Spleen (tissue), 13 donors: ENCODE measurements at places on chromosomes 2 and 18. TPM values are rescaled to one million over a fixed set of nuclear protein-coding genes. Genes with fewer than 3 reads are reported as not detected.
A peak's percentile ranks its signal among the peaks of the same experiment; 100 is the strongest.

MZT2B gene
- polyA plus RNA-seq = 204 TPM

TXNDC2 gene
- polyA plus RNA-seq = 0.03 TPM

CCDC74A gene
- 1.2 TPM for polyA plus RNA-seq

- H3K27ac ChIP-seq = no peak overlapping the region
- peaks cover 100% of the 10 kb centered on the region for H3K27me3 ChIP-seq
- DNase-seq = no peak
- H3K4me3 ChIP-seq = no peak overlapping the region
- peaks cover 11% of the 10 kb centered on the region for H3K4me1 ChIP-seq
These were observed 7.0 kb upstream of the SATB2 start for GRCh38 chr2:199464606-199465352.

DNA sequence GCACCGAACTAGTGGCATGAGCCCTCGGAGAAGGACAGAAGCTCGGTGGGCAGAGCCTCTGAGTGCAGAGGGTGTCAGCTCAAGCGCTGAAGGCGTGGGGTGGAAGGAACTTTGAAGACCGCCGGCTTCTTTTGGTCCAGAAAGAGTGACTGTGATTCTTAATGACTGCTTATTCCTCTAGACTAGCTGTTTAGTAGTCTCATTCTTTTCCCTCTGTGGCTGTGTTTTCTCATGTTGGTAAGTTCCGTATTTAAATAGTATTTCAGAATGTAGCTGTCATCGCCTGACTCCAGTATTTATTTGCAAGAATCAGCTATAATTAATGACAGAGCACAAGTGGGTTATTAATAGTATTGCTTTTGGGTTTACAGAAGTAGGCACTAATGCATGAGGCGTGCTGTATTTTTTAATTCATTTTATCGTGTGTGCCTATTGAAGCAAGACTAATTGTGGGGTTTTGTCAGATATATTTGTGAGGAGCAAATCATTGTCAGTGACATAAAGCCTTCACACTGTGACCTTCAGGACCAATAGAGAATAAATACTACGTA is 80.8 kb upstream of the NFATC1 start:
- H3K27ac ChIP-seq = no peak overlapping the region
- H3K4me3 ChIP-seq = no peak overlapping the region
- no peaks in the 10 kb centered on the region for H3K4me1 ChIP-seq
- H3K27me3 ChIP-seq = no peaks in the 10 kb centered on the region

DNA sequence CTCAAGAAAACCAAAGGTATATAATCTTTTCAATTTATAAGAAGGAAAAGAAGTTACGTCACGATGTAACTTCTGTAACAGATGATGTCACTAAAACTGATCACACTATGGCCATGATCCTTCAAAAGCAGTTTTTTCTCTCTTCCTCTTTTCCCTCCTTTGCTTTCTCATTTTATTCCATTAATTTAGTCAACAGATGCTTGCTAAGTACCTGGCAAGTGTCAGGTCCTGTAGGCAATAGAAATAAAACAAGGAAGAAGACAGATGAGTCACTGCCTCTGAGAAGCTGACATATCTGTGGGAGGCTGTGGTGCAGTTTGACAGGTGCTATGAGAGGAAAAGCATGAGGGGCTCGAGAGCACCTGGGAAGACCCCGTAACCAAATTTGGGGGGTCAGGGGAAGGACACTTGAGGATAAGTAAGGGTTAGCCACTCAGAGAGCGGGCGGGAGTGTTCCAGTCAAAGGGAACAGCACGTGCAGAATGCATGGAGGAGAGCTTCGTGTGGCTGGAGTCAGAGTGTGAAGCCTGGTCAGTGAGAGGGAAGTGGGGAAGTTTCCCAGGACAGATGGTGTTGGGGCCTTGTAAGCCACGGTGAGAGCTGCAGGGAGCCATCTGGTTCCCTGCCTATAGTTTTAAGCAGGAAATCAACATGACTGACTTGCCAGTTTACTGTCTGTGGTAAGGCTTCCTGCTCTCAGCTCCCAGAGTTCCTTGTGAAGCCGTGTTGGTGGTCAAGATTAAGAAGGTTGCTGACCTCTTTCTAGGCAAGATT is 198.8 kb upstream of the FOSL2 start:
- no peak for DNase-seq
- H3K4me3 ChIP-seq = no peak overlapping the region
- no peaks in the 10 kb centered on the region for H3K27me3 ChIP-seq
- no peaks in the 10 kb centered on the region for H3K4me1 ChIP-seq
- H3K27ac ChIP-seq = no peak overlapping the region
- no peaks in the 10 kb centered on the region for H3K36me3 ChIP-seq

GRCh38 chr18:78295262-78295661 is 684.4 kb upstream of the SALL3 start:
- no peaks in the 10 kb centered on the region for H3K36me3 ChIP-seq
- no peak overlapping the region for H3K27ac ChIP-seq
- H3K27me3 ChIP-seq = no peaks in the 10 kb centered on the region
- no peaks in the 10 kb centered on the region for H3K4me1 ChIP-seq
- no peak overlapping the region for H3K4me3 ChIP-seq

PLEK gene
- polyA plus RNA-seq = 67.7 TPM

- H3K27ac ChIP-seq = peak overlapping the region; percentile 63
- no peaks in the 10 kb centered on the region for H3K36me3 ChIP-seq
These were observed 234.5 kb downstream of the RBM43 start for GRCh38 chr2:151027151-151027550.

GRCh38 chr18:26487437-26487836 is 60.9 kb downstream of the KCTD1 start:
- no peak overlapping the region for H3K4me3 ChIP-seq
- no peak overlapping the region for H3K27ac ChIP-seq
- no peaks in the 10 kb centered on the region for H3K4me1 ChIP-seq

REEP1 gene
- polyA plus RNA-seq = 1.1 TPM

GRCh38 chr2:210681491-210681890 is 125.1 kb downstream of the CPS1 start:
- H3K27me3 ChIP-seq = no peaks in the 10 kb centered on the region
- no peaks in the 10 kb centered on the region for H3K4me1 ChIP-seq
- DNase-seq = no peak
- no peak overlapping the region for H3K4me3 ChIP-seq
- H3K27ac ChIP-seq = no peak overlapping the region

TUBA4B gene
- polyA plus RNA-seq = not detected

DSG4 gene
- not detected for polyA plus RNA-seq

DNA sequence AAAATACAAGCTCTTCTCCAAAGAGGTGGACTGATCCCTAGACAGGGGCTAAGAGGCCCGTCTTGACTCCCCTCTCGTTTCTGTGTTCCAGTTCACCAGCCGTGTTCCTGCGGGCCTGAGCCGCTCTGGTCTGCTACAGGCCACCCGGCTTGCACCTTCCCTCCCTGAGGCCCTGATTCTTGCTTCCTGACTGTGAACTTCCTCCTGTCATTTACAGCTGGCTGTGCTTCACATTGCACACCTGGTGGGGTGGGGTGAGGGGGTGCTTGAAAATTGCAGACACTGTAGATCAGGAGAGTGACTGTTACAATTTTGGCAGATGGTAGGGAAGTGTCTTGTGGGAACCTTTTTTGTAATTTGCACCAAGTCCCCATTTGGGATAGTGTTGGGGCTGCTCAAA is 64.4 kb downstream of the TSN start:
- H3K27me3 ChIP-seq = no peaks in the 10 kb centered on the region
- H3K27ac ChIP-seq = no peak overlapping the region
- DNase-seq = no peak
- no peaks in the 10 kb centered on the region for H3K36me3 ChIP-seq

SLC4A5 gene
- polyA plus RNA-seq = 0.45 TPM

DNA sequence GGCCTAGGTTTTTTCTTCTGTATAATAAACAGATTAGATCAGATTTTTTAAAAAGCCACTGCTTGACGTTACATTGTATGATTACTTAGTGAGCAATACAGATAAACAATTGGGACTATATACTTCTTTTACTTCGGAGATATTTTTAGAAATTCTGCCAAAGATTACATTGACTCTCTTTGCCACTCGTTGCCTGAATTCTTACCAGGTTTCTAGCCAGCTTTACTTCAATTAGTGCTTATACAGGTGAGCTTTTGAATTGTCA is 156.6 kb downstream of the HAUS1 start:
- H3K36me3 ChIP-seq = peaks cover 40% of the 10 kb centered on the region
- H3K27me3 ChIP-seq = no peaks in the 10 kb centered on the region
- H3K4me1 ChIP-seq = no peaks in the 10 kb centered on the region
- no peak for DNase-seq
- no peak overlapping the region for H3K27ac ChIP-seq
- no peak overlapping the region for H3K4me3 ChIP-seq

DNA sequence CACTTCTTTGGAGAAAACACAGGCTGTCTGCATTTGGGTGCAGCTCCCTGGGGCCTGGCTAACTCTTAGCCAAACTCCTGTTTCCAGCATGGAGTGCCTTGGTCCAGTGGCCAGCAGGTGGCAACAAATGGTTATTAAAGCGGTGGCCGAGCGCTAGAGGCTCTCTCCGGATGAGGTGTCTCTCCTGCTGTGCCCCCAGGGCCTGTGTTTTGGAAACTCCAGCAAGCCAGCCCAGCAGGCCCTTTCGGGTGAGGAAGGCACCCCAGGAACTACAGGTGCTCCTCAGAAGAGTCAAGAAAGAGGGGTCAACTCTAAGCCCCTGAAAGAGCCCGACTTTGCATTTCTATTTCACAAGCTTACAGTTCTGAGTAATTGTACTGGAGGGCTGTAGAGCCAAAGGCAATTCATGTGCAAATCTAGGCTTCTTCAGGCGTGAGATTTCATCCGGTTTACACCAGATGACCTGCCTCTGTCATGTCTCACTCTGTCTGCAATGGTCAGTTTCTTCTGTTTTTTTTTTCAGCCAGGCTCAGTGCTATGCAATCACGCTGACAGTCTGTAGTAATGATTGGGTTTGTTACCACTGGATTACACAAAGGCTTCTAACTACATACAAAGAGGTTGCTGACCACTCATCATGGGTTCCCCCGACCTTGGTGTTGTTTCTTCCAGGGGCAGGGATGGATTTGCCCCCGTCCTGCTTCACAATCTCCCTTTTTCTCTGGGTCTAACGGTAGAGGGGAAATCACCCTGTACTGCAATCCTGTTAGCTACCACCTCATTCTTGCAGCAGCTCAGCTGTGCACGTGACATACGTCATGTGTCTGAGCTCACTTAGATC is 7.6 kb upstream of the CHRNA1 start:
- DNase-seq = peak; percentile 84
- no peak overlapping the region for H3K4me3 ChIP-seq
- H3K27me3 ChIP-seq = no peaks in the 10 kb centered on the region

- no peaks in the 10 kb centered on the region for H3K36me3 ChIP-seq
- DNase-seq = peak; percentile 85
- H3K4me3 ChIP-seq = no peak overlapping the region
These were observed 28.4 kb upstream of the PUM2 start for GRCh38 chr2:20378891-20379519.

STAT4 gene
- polyA plus RNA-seq = 4.6 TPM

STAM2 gene
- polyA plus RNA-seq = 5.7 TPM

DNA sequence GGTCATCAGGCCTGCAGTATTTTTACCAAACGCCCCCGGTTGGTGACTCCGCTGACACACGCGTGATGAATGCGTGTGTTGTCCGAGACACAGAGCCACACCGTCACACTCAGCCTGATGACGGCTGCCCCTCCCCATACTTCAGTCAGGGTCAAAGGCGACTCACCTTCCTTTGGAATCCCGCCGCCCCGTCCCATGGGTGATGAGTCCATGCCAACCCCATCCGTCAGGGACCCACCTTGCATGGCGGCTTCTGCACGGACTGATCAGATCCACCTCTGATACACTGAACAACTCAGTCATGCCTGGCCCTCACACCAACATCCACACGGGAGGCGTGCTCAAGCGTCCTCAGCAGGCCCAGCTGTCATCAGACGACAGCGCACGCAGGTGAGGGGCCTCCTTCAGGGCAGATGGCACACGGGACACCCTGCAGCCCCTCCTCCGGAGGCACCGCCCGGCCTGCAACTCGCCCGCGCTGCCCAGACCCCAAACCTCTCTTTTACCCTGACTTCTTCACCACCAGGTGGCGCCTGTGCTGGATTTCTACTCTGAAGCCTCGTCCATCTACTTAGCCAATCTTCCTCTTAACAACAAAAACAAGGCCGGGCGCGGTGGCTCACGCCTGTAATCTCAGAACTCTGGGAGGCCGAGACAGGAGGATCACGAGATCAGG is 89.2 kb downstream of the ZNF516 start:
- peaks cover 29% of the 10 kb centered on the region for H3K4me1 ChIP-seq
- H3K4me3 ChIP-seq = no peak overlapping the region
- no peak overlapping the region for H3K27ac ChIP-seq
- H3K27me3 ChIP-seq = no peaks in the 10 kb centered on the region
- no peak for DNase-seq
- H3K36me3 ChIP-seq = no peaks in the 10 kb centered on the region

- H3K36me3 ChIP-seq = no peaks in the 10 kb centered on the region
- H3K27ac ChIP-seq = no peak overlapping the region
- no peaks in the 10 kb centered on the region for H3K4me1 ChIP-seq
- no peak overlapping the region for H3K4me3 ChIP-seq
These were observed 239.7 kb upstream of the TNP1 start for GRCh38 chr2:217099561-217099960.

ABCG5 gene
- 0.05 TPM for polyA plus RNA-seq

- H3K27me3 ChIP-seq = no peaks in the 10 kb centered on the region
- no peaks in the 10 kb centered on the region for H3K36me3 ChIP-seq
- no peak overlapping the region for H3K4me3 ChIP-seq
- peak; percentile 72 for DNase-seq
These were observed 18.3 kb upstream of the ARHGAP15 start for GRCh38 chr2:143110758-143111428.

CDCA7 gene
- polyA plus RNA-seq = 2.1 TPM

HOXD11 gene
- polyA plus RNA-seq = not detected

- no peaks in the 10 kb centered on the region for H3K27me3 ChIP-seq
- no peak overlapping the region for H3K27ac ChIP-seq
- DNase-seq = no peak
- no peaks in the 10 kb centered on the region for H3K4me1 ChIP-seq
These were observed 34.2 kb downstream of the B4GALT6 start for GRCh38 chr18:31649978-31650719.

DNA sequence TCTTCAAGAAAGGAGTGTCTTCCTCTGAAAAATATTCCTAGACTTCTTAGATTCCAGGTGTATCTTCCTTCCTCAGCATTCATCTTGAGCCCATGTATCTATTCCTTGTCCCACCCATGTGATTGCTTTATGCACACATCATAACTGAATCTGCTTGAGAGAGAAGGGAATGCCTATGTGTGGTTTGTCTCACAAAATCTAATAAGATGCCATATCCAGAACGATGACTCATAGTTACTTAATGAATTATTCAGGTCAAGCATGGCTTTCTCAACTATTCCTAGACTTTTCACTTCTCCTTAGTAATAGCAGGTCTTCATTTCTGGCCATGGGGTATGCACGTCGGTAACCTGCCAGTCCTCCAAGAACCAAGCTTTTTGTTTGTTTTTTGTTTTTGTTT is 121.8 kb downstream of the SETBP1 start:
- H3K27ac ChIP-seq = peak overlapping the region; percentile 35
- no peak for DNase-seq
- H3K4me3 ChIP-seq = no peak overlapping the region
- H3K4me1 ChIP-seq = peaks cover 50% of the 10 kb centered on the region
- no peaks in the 10 kb centered on the region for H3K27me3 ChIP-seq
- no peaks in the 10 kb centered on the region for H3K36me3 ChIP-seq

LBX2 gene
- polyA plus RNA-seq = 1.8 TPM

GRCh38 chr2:128867311-128867710 is 548.6 kb upstream of the HS6ST1 start:
- no peaks in the 10 kb centered on the region for H3K4me1 ChIP-seq
- no peaks in the 10 kb centered on the region for H3K36me3 ChIP-seq
- H3K27ac ChIP-seq = no peak overlapping the region
- H3K4me3 ChIP-seq = no peak overlapping the region
- no peaks in the 10 kb centered on the region for H3K27me3 ChIP-seq

GRCh38 chr2:230434677-230435324 is 18.8 kb downstream of the SP100 start:
- no peaks in the 10 kb centered on the region for H3K27me3 ChIP-seq
- H3K4me3 ChIP-seq = no peak overlapping the region
- H3K36me3 ChIP-seq = no peaks in the 10 kb centered on the region
- H3K4me1 ChIP-seq = peaks cover 53% of the 10 kb centered on the region
- no peak for DNase-seq
